Ascending aorta (tissue), 2 donors: ENCODE measurements at places on chromosomes 2 and 18.

DNA sequence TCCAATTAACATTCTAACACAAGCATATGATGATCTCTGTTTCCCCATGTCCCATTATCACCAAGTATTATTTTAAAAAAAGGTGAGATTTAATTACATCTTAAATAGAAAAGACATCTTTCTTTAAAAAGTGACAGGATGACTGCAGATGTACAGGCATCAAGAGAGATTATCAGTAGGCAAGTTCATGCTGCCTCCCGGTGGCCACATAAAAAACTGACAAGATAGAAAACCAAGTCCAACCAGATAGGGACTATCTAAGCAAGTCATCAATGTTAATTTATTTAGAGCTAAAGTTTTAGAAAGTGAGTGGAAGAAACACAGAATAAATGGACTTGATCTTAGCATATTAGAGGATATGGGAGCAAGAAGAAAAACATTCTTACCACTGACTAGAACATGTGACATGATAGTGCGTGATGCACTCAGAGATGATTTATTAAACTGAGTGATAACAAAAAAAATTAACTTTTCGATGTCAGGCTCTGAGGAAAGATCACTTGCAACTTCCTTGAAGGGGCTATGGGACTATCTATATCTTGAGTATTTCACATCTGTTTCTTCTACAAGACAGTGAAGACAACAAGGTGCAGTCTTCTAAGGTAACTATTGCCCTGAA is 5.4 kb upstream of the TDRD15 start:
- H3K4me1 ChIP-seq = no peaks in the 10 kb centered on the region
- H3K4me3 ChIP-seq = no peak overlapping the region
- H3K36me3 ChIP-seq = no peaks in the 10 kb centered on the region
- H3K27ac ChIP-seq = no peak overlapping the region

GRCh38 chr2:225458431-225459117 is 59.1 kb downstream of the NYAP2 start:
- no peak for DNase-seq
- no peaks in the 10 kb centered on the region for H3K27me3 ChIP-seq
- H3K4me1 ChIP-seq = no peaks in the 10 kb centered on the region
- no peak overlapping the region for H3K27ac ChIP-seq
- H3K36me3 ChIP-seq = no peaks in the 10 kb centered on the region

DNA sequence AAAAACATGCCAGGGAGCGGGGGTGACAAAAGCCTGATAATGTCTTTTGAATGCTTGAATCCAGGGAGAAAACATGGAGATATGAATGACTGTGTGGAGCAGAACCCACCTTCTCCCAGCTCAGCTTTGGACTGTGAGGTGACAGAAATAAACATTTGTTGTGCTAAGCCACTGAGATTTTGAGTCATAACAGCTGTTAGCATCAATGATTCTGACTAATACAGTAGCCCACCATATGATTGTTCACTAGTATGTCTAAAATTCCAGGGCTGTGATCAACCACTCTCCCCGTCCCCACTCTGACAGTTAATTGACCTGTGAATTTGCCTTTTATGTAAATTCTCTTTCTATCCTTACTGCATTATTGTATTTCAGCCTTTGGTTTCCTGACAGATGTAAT is 69.1 kb downstream of the PDK1 start:
- DNase-seq = no peak
- no peaks in the 10 kb centered on the region for H3K4me1 ChIP-seq
- H3K36me3 ChIP-seq = no peaks in the 10 kb centered on the region
- H3K27ac ChIP-seq = no peak overlapping the region
- H3K4me3 ChIP-seq = no peak overlapping the region

- no peaks in the 10 kb centered on the region for H3K36me3 ChIP-seq
- H3K27ac ChIP-seq = no peak overlapping the region
- no peaks in the 10 kb centered on the region for H3K4me1 ChIP-seq
- no peaks in the 10 kb centered on the region for H3K27me3 ChIP-seq
- DNase-seq = no peak
These were observed 28.2 kb upstream of the AMMECR1L start for GRCh38 chr2:127913808-127914457.

- no peak for DNase-seq
- H3K4me1 ChIP-seq = no peaks in the 10 kb centered on the region
- no peak overlapping the region for H3K4me3 ChIP-seq
- H3K27me3 ChIP-seq = no peaks in the 10 kb centered on the region
- no peak overlapping the region for H3K27ac ChIP-seq
These were observed 21.7 kb upstream of the SAG start for GRCh38 chr2:233285921-233286320.

- no peaks in the 10 kb centered on the region for H3K4me1 ChIP-seq
- no peaks in the 10 kb centered on the region for H3K36me3 ChIP-seq
- DNase-seq = peak; percentile 38
These were observed 8.8 kb upstream of the WNT6 start for GRCh38 chr2:218850796-218851195.

- no peaks in the 10 kb centered on the region for H3K36me3 ChIP-seq
- peak overlapping the region; percentile 72 for H3K27ac ChIP-seq
- DNase-seq = peak; percentile 95
- peaks cover 22% of the 10 kb centered on the region for H3K4me1 ChIP-seq
- H3K4me3 ChIP-seq = peak overlapping the region; percentile 19
These were observed 50.2 kb upstream of the DTNA start for GRCh38 chr18:34659579-34660517.

DNA sequence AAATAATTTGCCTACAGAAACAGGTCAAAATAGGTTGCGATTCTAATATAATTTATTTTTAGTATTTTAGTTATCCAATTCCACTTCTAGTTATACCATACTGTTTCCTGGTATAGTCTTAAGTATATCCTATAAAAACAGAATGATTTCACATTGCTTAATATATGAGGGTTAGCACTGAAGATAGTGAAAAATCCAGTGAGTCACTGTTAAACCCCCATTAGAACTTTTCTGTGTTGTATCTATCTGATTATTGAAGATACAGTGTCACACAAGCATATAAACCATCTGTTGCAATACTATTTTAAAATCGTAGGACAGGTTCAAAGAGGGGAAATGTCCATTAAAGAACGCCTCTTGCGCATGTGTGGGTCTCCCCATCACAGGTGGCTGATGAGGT is 110.0 kb downstream of the FEZ2 start:
- peaks cover 70% of the 10 kb centered on the region for H3K4me1 ChIP-seq
- H3K27ac ChIP-seq = peak overlapping the region; percentile 81
- H3K4me3 ChIP-seq = no peak overlapping the region
- H3K27me3 ChIP-seq = no peaks in the 10 kb centered on the region
- H3K36me3 ChIP-seq = peaks cover 19% of the 10 kb centered on the region

- DNase-seq = no peak
- no peaks in the 10 kb centered on the region for H3K36me3 ChIP-seq
- H3K27me3 ChIP-seq = no peaks in the 10 kb centered on the region
- H3K4me1 ChIP-seq = no peaks in the 10 kb centered on the region
These were observed 273.6 kb downstream of the PAX3 start for GRCh38 chr2:222024932-222025880.
